ENCODE measurements at places on chromosomes 16 and 17. TPM values are rescaled to one million over a fixed set of nuclear protein-coding genes. Genes with fewer than 3 reads are reported as not detected.
A peak's percentile ranks its signal among the peaks of the same experiment; 100 is the strongest.

DNA sequence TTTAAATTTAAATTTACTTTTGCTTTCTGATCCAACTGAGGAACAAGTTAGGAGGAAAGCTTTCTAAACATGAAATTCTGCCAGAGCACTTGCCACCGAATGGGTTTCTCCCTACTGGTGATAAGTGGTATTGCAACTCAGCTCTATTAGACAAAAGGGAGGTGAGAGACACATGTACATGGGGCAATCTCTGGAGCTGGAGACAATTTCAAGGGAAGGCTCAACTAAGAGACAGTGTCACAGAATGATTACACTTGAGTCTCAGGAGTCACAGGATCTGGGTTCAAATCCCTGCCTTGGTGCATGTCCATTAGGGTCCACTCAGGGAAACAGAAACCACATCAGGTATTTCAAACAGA lies 37.4 kb downstream of the SOCS1 start:
- DNase-seq = no peak

The FMNL1 gene
- 38.3 TPM for total RNA-seq

GRCh38 chr17:77817953-77818352 lies 140.6 kb upstream of the TNRC6C start:
- no peak for DNase-seq

The ITGAD gene
- not detected for total RNA-seq

The EFNB3 gene
- total RNA-seq = 45.9 TPM

The ALOX12 gene
- not detected for total RNA-seq

- DNase-seq = no peak
These were observed 20.7 kb downstream of the BANP start for GRCh38 chr16:87971933-87972332.

GRCh38 chr17:9522074-9522473 lies 53.5 kb downstream of the STX8 start:
- no peak for DNase-seq

- no peak for DNase-seq
These were observed 369.1 kb downstream of the XYLT1 start for GRCh38 chr16:17101646-17102045.

The MT4 gene
- total RNA-seq = not detected

The ITGA2B gene
- total RNA-seq = 3.3 TPM

GRCh38 chr16:1342526-1343427 lies 8.9 kb downstream of the TSR3 start:
- DNase-seq = peak; percentile 84

The SGSM2 gene
- 104 TPM for total RNA-seq

The CHD9NB gene
- 0.29 TPM for total RNA-seq

The KRTAP4-7 gene
- not detected for total RNA-seq

The RAB37 gene
- 18.0 TPM for total RNA-seq

- no peak for DNase-seq
These were observed 499.8 kb downstream of the WWOX start for GRCh38 chr16:78599271-78599670.

DNA sequence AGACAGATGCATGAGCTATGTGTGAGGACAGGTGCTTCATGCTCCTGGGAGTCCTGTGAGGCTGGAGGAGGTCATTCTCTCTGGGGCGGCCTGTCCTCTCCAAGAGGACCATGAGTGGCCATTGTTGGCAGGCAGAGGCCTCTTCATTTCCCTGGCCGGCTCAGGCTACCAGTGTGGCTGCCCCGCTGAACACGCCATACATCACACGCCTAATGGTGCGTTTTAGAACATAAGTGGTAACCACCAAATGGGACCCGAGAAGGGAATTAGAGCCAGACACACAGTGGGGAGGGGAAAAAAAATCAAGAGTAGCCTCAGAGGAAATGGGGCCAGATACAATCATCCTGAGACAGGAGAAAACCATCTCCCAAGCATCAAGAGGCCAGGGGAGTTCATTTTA lies 140.0 kb downstream of the SPACA3 start:
- DNase-seq = no peak

GRCh38 chr16:53111078-53111791 lies 56.4 kb downstream of the CHD9 start:
- DNase-seq = no peak

DNA sequence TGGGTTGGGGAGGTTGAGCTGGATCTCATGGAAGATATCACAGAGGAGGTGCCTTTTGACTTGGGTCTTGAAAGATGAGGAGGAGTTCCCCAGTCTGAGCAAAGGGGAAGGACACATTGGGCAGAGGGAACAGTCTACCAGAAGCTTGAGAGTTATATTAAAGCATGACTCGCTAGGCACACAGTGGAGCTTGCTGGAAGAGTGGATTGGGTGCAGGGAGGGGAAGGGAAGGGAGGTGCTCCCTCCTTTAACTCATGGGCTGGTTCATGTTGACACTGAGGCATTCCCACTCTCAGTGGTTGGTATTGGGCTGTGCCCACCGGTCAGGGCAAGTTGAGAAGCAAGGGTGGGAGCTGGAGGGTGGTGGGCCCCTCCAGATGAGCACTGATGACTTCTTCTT lies 5.9 kb downstream of the TMEM98 start:
- no peak for DNase-seq

The NACA2 gene
- not detected for total RNA-seq

DNA sequence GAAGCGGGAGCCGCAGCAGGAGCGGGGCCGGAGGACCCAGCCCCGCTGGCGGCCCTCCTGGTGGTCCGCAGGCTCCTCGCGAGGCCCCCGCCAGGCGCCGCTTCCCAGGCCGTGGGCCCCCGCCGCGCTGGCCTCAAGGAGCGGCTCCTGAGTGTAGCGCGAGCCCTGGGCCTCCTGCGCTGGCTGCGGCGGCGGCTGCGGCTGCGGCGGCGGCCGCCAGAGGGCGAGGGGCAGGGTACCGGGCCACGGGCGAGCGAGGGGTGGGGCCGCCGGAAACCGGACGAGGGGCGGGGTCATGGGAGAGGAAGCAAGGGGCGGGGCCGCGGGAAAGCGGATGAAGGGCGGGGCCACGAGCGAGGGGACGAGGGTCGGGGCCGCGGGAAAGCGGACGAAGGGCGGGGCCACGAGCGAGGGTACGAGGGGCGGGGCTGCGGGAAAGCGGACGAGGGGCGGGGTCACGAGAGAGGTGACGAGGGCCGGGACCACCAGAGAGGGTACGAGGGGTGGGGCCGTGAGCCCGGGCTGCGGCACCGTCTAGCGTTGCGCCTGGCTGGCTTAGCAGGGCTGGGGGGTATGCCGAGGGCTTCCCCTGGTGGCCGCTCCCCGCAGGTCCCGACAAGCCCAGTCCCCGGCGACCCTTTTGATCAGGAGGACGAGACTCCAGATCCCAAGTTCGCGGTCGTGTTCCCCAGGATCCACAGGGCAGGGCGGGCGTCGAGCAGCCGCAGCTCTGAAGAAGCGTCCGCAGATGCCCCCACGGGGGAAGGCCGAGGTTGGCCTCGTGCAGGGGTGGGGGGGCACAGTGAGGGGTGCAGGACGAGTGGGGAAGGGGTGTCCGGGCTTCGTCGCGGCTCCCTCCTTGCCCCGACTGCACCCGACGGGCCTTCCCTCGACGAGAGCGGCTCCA lies 1.7 kb downstream of the MYO15B start:
- peak; percentile 92 for DNase-seq

DNA sequence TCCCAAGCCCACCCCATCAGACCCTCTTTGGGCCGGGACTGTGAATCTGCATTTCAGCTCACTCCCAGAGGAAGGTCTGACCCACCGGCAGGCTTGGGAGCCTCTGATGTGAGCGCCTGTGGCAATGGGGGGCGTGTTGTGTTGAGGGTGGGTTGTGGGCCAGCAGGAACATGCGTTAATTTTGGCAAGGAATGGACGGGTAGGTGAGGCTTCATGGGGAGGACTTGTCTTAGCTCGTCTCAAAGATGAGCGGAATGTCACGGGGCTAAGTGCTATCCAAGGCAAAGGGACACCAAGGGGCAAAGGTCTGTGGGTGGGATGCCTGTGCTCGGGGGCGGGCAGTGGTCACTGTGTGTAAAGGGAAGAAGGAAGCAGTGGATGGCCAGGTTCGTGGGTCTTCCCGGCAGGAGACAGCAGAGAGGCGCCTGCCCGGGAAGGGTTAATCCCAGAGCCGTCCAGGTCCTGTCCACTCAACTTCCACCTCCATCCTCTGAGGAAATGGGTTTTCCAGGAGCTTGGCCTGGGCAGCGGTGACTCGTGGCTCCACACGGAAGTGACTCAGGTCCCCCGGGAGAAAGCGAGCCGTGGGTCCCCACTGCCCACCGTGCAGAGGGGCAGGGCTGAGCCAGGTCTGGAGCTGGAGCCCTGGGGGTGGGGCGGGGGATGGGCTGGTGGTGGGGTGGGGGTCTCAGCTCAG lies 17.4 kb downstream of the ADGRG1 start:
- DNase-seq = no peak

GRCh38 chr17:40599468-40599763 lies 34.1 kb upstream of the CCR7 start:
- DNase-seq = no peak

- DNase-seq = peak; percentile 75
These were observed 48.9 kb upstream of the MRPS23 start for GRCh38 chr17:57898487-57899311.

DNA sequence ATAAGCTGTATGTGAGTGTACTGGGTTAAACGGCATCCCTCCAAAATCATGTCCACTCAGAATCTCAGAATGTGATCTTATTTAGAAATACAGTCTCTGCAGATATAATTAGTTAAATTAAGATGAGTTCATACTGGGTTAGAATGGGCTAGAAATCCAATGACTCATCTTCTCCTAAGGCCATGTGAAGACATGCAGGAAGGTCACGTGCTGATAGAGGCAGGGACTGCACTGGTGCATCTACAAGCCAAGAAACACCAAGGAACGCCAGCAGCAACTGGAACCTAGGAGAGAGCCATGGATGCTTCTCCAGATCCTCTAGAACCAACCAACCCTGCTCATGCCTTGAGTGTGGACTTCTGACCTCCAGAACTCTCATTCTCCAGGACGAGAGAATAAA lies 241.0 kb downstream of the XYLT1 start:
- DNase-seq = no peak

GRCh38 chr16:82152196-82152595 lies 17.8 kb downstream of the MPHOSPH6 start:
- no peak for DNase-seq

The MPHOSPH6 gene
- total RNA-seq = 33.6 TPM

The GNGT2 gene
- total RNA-seq = 2.4 TPM
